ENCODE measurements at places on chromosomes 2 and 18.

GRCh38 chr2:193895226-193895625, 1700.5 kb upstream of the TMEFF2 start:
- no peak for DNase-seq

DNA sequence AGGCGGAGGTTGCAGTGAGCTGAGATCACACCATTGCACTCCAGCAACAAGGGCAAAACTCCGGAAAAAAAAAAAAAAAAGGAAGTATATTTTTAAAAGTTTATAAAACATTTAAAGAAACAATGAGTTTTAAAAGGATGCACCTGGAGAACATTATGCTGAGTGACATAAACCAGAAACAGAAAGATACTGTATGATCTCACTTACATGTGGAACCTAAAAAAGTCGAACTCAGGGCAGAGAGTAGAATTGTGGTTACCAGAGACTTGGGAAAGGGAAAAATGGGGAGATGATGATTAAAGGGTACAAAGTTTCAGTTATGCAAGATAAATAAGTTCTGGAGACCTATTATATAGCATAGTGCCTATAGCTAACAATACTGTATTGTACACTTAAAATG, 52.8 kb upstream of the RTN4 start:
- DNase-seq = no peak

- DNase-seq = no peak
Measured at GRCh38 chr2:106267997-106268396, 73.9 kb upstream of the UXS1 start.

DNA sequence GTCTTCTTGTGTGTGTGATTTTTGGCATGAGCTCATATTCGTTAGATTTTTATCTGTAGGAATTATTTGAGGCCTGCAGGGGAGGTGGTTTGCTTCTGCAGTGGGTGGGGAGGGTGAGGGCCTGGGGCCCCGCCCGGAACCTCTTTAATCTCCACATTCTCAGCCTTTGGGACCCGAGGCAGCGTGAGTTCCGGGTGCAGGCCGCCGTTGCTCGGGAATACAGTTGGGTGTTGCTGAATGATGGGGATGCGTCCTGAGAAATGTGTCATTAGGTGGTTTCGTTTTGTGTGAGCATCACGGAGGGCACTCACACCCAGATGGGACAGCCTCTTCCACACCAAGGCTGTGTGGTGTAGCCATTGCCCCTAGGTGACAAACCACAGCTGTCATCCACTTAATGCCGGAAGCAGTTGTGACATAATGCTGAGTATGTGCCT, 13.7 kb upstream of the GAL3ST2 start:
- no peak for DNase-seq

- no peak for DNase-seq
Measured at GRCh38 chr18:60246606-60247005, 126.0 kb downstream of the MC4R start.

DNA sequence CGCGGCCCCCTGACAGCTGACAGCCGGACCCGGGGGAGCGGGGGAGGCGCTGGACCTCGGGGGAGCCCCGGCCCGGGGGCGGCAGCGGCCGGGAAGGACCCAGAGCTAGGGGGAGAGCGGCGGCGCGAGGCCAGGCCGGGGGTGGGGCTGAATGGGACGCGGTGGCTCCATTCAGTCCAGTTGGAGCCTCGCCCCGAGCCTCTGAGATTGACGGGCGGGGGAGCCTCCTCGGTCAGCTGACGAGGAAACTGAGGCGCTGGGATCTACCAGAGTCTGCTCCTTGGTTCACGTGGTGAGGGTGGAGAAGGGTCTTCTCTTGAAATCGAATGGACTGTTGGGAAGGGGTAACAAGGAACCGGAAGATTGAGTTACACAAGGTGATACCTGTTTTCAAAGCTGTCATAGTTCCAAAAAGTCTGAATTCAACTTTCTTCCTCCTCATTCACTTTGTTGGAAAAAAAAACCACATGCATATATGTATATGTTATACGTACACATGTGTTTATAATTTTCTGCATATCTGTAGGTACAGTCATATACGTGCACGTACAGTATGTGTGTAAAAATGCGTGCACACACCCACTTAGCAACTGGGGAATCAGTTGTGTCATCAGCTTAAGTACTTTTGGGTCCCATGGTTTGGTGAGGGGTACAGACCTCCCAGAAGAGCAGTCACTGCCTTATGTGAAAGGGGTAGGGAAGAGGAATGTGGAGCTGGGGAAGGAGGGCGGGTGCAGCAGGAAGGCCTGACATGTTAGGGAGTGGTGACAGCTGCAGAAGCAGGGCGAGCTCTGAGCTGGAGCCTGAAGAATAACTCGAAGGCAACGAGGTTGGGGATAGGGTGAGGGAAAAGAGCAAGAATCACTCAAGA, 628 bp downstream of the PPP1R7 start:
- DNase-seq = no peak

DNA sequence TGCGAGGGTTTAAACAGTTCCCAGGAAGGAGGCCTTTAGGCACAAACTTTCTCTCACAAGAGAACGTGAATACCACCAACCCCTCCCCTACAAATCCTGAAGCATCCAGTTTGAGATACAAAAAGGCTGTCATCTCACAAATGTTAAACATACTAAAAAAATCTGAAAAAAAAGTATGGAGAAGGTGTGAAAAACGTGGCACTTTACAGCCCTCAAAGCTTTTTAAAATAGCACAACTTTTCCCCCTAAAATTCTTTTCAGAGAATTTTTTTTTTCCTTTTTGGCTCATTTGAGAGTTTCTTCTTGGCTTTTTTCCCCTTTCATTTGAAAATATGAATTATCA, 10.1 kb downstream of the ZEB2 start:
- DNase-seq = no peak

GRCh38 chr2:10548626-10549025, 100.5 kb upstream of the ODC1 start:
- DNase-seq = no peak

GRCh38 chr2:67571785-67572718, 174.9 kb downstream of the ETAA1 start:
- no peak for DNase-seq

GRCh38 chr2:143262389-143262788, 133.2 kb downstream of the ARHGAP15 start:
- DNase-seq = no peak

DNA sequence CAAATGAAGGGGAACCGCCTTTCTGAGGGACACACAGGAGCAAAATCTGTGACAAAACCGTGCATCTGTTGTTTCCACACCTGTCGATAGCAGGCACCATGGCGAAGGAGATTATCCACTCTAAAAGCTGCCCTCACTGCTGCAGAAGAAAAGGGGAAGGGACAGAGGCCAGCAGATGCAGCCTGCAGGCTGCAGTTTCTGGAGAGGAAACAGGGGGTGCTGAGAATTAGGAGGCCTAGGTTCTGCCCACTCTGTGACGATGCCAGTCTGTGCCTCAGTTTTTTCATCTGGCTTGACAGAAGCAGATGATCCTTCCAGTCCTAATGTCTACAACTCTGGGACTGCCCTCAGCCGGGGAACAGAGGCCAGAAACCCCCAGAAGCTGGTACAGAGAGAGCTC, 17.7 kb downstream of the PAX8 start:
- no peak for DNase-seq

DNA sequence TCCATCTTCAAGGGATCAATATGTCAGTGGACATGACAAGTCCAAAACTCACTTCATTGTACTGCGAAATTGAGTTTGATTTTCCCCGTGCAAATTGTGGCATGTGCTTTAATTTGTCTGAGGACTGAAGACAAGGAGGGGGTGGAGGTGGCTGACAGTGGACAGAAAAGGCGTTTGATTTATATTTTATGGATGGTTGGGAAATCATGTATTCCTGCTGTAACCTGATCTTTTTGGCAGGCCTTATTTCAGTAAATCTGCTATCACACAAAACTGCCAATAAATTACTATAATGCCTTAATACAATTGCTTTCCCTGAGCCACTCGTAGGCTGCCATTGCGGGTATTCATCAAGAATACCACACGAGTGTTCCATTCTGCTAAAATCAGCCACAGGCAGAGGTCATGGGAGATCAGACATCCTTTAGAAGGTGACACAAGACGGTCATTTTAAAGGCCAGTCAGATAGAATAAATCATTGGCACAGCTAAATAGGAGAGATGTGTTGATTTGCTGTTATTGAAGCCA, 720.5 kb downstream of the MBD2 start:
- no peak for DNase-seq

DNA sequence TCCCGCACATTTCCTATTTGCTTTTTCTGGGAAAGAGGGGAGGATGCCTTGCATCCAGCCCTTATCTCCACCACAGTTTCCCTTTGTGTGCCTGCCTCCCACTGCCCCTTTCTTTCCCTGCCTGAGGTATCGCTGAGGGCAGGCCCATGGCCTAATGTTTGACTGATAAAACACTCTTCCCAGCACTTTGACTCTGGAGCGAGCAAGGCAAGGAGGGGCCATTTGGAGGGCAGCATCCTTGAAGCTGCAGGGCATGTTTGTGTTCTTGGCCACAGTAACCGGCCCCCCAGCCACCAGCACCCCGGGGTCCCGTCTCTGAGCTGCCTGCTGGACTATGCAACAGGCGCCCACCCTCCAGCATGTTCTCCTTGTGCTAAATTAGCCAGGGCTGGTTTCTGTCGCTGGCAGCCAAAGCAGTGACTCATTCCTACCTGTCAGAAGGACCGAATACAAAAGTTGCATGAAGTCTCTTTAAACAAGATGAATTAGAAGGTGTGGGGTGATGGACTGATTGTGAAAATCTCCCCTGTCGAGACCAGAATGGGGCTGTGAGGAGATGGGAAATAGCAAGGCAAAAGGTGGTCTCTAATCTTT, 50.7 kb downstream of the BCL2L11 start:
- no peak for DNase-seq

DNA sequence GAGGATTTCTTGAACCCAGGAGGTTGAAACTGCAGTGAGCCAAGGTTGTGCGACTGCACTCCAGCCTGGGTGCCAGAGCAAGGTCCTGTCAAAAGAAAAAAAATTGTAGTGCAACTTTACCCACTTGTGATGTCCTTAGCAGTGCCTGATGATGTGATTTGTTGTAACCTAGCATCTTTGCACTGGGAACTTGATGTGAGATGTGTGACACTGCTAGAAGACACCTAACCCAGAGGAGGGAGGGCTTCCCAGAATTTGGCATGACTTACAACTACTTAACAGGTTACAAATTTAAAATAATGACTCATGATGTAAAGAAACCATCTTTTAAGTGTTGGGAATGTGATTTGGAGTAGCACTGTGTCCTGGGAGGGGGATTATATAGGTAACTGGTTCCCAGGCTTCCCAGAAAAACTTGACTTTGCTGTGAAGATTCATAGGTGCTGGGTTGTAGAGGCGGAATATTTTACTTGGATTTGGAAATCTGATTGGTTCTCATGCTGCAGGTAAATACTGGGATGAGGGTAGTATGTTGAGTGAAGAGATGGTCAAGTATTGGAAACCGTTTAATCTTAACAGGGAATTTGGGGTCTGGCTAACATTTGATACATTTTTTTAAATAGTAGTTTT, 3.7 kb downstream of the EEF1B2 start:
- DNase-seq = no peak

- no peak for DNase-seq
Measured at GRCh38 chr2:10495311-10495987, 47.3 kb upstream of the ODC1 start.

GRCh38 chr18:33781429-33781828, 203.4 kb downstream of the ASXL3 start:
- DNase-seq = no peak

DNA sequence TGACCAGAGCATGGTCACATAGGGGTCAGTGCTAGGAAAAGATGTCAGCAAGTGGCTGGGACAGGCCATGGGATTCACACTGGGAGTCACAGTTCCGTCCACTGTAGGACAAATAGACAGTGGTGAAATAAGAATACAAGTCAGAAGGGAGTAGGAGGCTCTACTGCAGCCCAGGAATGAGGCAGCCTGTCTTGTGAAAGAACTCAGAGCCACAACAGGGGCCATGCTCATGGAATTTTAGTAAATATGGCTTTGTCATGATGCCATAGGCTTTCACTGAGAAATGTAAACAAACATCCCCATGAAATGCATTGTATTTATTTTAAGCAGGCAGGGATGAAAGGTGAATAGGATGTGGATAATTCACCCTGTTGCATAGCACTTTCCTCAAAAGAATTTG, 504.3 kb downstream of the SOX11 start:
- DNase-seq = no peak

DNA sequence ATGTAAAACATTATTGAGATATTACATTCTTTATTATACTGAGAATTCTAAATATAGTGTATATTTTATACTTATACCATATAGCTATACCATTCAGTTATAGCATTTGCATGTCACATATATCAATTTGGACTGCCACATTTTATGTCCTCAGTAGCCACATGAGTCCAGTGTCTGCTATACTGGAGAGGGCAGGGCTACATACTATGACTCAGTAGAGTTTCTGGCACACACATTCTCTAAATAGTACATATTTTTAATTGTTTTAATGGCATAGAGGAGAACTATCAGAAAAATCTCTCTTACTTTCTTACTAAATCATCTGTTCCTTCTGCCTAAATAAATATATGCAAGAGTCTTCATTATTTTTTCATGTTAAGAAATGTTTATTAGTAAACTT, 55.4 kb upstream of the COL5A2 start:
- no peak for DNase-seq

- DNase-seq = no peak
Measured at GRCh38 chr18:40935423-40935822, 1019.6 kb upstream of the PIK3C3 start.

- no peak for DNase-seq
Measured at GRCh38 chr2:17899871-17900270, 21.4 kb downstream of the KCNS3 start.

DNA sequence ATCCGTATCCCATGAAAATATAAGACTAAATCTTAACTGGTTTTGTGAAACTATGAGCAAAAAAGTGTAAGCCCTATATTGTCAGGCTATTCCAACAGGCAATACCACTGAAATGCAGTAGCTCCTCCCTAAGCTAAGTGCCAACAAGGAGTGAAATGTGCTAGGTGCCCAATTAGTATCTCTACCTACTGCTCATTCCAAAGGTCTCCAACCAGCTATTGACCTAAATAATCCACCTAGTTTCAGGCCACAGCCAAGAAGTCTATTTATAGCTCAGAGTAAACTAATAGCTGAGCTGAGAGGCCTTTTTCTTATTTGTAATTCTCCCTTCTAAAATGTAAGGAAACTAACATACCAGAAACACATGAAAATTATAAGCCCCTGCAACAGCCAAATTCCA, 482.2 kb downstream of the DCC start:
- DNase-seq = no peak

DNA sequence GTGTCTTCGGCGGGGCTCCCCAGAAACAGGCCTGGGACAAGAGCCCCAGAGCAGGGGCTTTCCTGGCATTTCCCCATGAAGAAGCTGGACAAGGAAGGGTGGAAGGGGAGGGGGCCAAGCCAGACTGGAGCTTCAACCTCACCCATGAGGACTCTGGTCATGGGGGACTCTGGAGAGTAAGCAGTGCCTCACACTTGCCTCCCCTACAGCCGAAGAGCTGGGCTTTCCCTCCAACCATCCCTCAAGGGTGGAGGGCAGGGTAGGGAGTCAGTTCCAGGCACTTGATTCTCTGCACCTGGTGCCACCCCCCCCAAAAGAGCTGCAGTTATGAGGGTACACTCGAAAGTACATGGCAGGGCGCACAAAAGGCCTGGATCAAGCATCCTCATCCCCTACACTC, 246.6 kb downstream of the TFCP2L1 start:
- no peak for DNase-seq

GRCh38 chr2:16223841-16224177, 283.5 kb downstream of the MYCN start:
- no peak for DNase-seq

GRCh38 chr2:119106301-119106897, 52.2 kb downstream of the C1QL2 start:
- peak; percentile 2 for DNase-seq
